ENCODE measurements at places on chromosomes 7 and 10. TPM values are rescaled to one million over a fixed set of nuclear protein-coding genes. Genes with fewer than 3 reads are reported as not detected.

Gene ARMC3
- total RNA-seq: not detected

Gene EBF3
- not detected for total RNA-seq

Gene CALHM1
- total RNA-seq: not detected

DNA sequence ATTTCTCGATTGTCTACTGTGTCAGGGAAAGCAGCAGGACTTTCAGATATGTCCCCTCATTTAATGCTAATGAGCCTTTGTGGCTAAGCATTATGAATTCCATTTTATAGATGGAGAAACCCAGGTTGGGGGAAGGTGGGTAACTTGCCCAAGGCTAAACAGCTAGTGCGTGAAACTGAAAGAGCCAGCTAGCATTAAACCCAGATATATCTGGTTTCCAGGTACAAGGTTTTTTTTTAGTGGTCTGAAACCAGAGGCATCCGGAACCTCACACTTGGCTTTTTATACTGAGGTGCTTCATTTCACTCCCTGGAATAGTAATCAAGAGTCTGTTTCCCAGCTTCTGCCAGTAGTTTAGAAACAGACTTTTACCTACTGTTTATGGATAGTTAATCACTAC is 694.8 kb downstream of the PHTF2 start:
- DNase-seq: no peak

DNA sequence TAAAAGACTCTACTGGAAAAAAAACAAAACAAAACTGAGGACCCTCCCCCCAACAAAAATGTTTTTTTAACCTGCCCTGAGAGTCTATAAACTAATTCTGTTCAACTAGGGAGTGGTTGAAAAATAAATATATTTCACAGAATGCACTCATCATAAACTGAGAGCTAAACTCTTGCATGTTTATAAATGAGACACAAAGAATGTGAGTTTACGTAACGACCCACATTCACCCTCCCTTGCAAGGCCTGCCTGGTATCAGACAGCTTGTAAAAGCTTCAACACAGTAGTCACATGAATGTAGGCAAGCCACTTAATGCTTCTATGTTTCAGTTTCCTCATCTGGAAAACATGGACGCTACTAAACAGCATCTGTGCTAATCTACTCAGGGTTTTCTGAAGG is 50.3 kb downstream of the JAZF1 start:
- DNase-seq: peak; percentile 52

GRCh38 chr10:65342245-65342644 is 1583.6 kb upstream of the LRRTM3 start:
- DNase-seq: no peak

- peak; percentile 32 for DNase-seq
These were observed 159.5 kb upstream of the ZNF32 start for GRCh38 chr10:43808136-43808535.

GRCh38 chr10:1882728-1883127 is 145.4 kb upstream of the ADARB2 start:
- no peak for DNase-seq
